Activated naive CD8-positive, alpha-beta T cell treated with anti-CD3 and anti-CD28 coated beads for 36 hours (primary cell): ENCODE measurements at places on chromosomes 4 and X.

DNA sequence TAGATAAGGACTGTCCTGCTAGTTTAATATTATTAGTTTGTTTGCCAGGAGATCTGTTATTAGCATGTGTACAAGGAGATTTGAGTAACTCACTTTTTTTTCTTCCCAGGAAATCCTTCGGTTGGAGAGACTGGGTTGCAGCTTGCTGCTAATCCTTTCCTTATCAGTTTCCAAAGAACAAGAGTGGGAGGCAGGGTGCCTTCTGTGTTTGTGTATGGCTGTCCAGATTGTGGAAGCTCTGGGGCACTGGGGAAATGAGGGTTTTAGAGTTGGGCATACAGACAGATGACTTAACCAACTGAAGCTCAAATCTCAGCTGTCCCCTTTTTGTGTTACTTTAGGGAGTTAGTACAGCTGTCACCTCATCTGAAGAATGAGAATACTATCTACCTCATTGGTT, 12.6 kb upstream of the SUPT20HL1 start:
- no peak for DNase-seq

DNA sequence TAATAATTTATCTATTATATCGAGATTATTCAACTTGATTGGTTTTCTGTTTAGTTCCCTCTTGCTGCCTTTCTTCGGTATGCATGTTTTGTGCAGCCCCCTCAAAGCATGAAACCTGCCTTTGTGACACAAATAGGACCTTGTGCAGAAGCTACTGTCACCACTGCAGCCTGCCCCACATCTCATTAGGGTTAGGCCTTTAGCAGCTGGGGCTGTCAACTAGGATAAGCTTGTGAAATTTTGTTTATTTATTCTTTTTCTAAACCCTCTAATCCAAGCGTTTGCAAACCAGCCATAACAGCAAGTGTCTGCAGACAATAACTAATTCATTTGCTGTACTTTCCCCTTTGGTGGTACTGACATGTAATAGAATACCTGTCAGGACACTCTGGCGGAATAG, 258.9 kb downstream of the RCHY1 start:
- DNase-seq = no peak

DNA sequence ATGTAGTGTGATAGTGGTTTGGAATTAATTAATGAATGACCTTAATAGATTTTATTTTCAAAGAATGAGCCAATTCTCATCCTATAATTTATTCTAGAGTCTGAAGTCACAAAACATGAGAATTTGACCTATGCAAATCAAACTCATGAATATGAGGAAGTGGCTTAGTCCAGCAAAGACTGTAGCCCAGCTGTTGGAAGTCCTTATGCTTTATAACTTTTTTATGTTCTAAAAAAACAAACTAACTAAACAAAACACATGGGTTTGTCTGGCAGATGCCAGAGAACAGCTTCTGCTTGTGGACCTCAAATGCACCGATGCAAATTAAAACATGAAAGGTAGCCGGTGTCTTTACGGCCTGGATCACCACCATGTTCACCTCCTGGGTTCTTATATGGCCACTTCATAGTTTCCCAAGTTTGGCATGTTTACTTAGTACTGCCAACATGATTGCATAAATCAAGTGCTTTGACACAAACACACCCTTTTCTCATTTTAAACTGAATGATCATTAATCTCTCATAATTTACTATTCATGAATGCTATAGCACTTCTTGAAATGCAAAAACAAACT, 277.4 kb downstream of the PAPSS1 start:
- DNase-seq = no peak

DNA sequence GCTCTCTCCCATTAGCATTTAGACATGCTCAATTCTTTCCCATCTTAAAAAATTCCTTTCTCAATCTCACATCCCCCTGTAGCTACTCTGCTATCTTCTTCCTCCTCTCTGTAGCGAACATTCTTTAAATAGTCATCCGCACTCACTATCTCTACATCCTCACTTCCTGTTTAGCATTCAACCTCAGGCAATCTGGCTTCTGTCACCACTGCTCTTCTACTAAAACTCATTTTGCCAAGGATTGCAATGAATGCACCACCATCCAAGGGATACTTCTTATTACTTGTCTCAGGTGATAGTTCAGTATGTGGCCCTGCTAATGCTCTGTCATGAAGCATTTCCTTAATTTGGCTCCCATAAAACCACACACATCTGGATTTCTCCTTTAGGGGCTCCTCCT, 10.9 kb upstream of the TET2 start:
- no peak for DNase-seq

- DNase-seq = no peak
Observed at GRCh38 chr4:138405934-138406567, 163.9 kb upstream of the SLC7A11 start.

- no peak for DNase-seq
Observed at GRCh38 chr4:139044291-139044690, 28.7 kb downstream of the NOCT start.

GRCh38 chr4:183398298-183399125, 45.9 kb upstream of the CDKN2AIP start:
- peak; percentile 74 for DNase-seq

DNA sequence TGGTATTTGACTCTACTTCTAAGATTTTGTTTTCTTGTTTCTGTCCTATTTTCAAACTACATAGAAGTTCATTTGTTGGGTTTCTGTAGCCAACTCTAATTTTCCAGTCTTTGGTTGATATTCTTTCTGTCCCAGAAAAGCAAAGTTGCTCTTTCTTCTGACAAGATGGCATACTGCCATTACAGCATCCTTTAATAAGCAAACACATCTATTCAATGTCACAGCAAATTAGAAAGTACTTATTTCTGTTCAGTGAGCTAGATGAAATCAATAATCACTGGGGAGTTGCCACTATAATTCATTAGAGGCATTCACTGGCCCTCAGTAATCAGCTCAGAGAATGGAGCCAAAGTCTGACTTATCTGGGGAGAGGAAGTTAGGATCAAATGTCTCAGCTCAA, 1258.0 kb upstream of the IGFBP7 start:
- no peak for DNase-seq

DNA sequence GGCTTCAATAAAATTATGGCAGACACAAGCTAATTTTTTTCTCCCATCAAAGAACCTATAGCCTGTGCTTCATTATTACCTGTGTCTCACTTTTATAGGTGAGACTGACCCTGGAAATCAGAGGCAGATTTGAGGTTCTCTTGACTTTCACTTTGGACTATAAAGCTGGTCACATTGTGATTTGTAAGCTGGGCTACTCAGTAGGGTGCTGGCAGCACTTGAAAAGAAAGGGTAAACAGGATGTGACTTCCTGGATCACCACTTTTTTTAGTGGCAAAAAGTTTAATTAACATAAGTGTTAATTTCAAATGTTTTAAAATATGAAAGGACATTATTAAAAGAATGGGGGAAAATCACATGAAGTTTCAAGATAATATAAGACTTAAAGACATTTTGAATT, 50.6 kb upstream of the GATB start:
- DNase-seq = no peak

- no peak for DNase-seq
Observed at GRCh38 chr4:62131049-62131448, 930.9 kb downstream of the ADGRL3 start.

GRCh38 chr4:187017147-187017546, 293.5 kb upstream of the FAT1 start:
- DNase-seq = no peak

DNA sequence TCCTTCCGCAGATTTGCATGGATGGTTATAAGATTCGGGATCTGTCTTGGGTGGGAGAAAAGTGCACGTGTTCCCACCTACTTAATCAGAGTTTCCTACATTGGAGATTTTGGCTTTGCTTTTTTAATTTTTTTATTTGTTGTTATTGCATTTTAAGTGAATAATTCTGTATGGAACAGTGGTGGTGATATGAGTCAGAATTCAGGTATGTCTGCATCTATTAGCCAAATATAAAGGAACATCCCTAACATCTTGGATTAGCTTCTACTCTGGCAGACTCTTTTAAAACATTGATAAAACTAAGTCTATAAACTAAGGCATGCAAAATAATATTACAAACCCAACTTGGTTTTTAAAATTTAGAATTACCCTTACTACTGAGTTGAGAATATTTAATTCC, 659.8 kb upstream of the EPHA5 start:
- no peak for DNase-seq

GRCh38 chr4:41989994-41990364, 351 bp upstream of the SLC30A9 start:
- DNase-seq = no peak

- DNase-seq = no peak
Observed at GRCh38 chrX:13293700-13294099, 26.2 kb downstream of the ATXN3L start.

DNA sequence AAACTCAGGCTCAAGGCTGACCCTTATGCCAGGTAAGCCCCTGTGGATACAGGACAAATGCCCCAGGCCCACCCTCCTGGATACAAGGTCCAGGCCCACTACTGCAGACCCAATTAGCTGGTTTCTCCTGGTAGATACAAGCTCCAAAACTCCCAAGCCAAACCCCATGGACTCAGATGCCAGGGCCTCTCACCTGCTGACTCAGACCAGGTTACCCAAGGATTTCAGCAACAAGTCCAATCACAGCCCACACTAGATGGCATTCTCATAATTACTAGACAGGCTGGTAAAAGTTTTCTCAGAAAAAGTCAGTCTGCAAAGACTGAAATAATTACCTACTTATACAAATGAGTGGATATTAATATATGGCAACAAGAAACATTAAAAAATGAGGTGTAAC, 87.0 kb downstream of the KLF8 start:
- DNase-seq = no peak

- DNase-seq = no peak
Observed at GRCh38 chr4:8735236-8736089, 136.2 kb downstream of the HMX1 start.

DNA sequence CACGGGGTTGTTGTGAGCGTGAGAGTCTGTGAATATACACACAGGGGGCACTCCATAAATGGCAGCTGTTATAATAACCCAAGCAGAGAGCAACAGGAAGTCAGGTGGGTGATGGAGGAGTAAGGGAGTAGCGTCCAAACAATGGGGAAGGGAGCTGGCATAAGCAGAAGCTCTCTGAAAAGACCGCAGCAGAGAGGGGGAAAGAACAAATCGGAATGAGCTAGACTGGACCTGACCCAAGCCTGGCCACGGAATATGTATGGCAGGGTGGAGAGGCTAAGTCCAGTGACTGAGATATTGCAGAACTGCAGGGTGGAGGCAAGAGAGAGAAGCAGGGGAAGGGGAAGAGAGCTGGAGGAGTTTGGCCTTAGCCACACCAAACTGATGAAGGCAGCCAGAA, 6.5 kb upstream of the GJB1 start:
- DNase-seq = no peak

DNA sequence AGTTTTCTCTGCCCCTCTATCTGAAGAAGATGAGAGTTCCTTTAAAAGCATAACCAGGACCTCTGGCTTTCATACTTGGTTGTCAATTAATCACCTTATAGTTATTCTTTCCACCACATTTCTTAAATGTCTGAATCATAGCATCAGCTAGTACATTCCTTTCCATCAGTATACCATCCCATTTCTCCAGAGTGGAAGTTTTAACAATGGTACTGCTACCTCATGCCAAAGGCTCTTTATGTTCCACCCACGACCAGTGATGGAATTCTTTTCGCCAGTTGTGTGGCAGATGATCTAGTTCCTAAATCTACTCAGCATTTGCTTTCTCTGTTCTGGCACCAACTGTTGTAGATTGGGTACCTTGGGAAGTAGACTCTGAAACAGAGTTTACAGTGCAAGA, 379.8 kb downstream of the ZNF674 start:
- DNase-seq = no peak

GRCh38 chr4:77434299-77435092, 171.1 kb upstream of the CXCL13 start:
- no peak for DNase-seq

DNA sequence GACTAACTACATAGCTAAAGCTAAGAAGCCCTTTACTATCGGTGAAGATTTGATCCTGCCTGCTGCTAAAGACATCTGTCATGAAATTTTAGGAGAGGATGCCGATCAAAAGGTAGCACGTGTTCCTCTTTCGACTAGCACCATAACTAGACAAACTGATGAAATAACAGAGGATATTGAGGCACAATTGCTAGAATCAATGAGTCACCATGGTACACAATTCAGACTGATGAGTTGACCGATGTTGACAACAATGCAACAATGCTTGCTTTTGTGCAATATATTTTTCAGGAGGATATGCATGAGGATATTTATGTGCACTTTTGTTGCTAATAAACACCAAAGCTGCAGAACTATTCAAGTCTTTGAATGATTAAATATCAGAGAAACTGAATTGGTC, 24.3 kb downstream of the TBCK start:
- DNase-seq = no peak
